ENCODE measurements at places on chromosomes 6 and 20. TPM values are rescaled to one million over a fixed set of nuclear protein-coding genes. Genes with fewer than 3 reads are reported as not detected.

GRCh38 chr6:20366082-20366830, 35.4 kb upstream of the E2F3 start:
- peak; percentile 52 for DNase-seq

DNA sequence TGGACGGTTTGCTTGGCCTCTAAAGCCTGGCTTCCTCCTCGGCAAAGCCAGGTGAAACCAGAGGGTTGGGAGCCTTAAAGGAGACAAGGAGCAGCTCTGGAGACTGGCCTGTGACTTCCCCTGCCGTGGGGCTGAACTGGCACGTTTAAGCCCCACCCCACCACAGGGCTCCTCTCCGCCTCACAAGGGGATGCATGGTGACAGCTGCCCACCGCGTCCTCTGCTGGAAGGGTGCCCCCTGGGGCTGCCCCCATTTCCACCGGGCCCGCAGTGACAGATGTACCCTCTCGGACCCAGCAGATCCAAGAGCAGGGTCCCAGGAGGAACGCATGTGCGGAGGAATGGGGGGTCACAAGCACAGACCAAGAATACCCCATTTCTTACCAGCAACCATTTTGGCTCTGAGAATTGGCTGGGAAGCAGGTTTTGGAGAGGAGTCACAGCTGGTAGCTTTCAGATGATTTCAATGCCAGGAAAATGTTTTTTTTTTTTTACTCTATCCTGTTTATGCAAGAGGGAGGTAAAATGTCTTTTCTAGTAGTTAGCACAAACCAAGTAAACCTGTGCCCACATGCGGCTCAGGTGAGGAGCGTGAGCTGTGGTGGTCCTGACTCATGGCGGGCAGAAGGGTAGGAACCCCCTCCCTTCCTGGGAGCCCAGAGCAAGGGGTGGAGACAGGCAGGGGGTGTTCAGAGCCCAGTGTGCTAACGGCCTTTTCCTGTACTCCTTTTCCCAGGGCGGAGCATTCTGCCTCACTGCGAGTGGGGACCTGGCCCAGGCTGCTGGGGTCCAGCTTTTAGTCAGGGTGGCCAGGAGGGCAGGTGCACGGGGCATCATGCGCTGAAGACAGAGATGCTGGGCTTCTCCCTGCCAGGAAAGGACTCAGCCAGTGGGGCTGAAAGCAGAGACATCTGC, 33.0 kb downstream of the FRMD1 start:
- DNase-seq: no peak

GRCh38 chr20:40294175-40294574, 394.9 kb downstream of the MAFB start:
- DNase-seq: no peak

The HLA-E gene
- total RNA-seq: 186 TPM

DNA sequence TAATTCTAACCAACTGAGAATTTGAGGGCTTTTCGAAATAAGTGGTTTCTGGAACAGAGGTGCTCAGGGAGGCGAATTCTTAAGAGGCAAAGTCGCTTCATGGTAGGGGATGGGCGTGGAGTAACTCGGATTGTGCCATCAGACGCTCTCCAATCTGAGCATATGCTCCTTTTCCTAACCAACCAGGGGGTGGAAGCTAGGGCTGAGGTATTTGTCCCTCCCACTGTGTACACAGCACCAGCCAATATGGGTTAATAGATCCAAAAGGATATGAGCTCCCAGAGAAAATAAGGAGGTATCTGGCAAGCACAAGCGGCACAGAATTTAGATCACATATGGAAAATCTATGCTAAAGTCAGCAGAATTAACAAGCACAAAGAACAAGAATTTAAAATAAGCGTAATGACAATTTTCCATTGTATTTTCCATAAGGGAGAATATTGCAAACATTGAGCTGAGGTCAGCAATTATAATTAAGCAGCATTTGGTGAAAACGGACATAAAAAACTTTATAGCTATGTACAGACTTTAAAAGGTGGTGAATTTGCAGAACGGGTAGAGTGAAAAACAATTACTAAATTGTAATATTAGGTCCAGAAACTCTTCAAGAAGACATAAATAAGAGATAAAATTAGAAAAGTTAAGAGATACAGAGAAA, 55.0 kb upstream of the PHACTR1 start:
- DNase-seq: no peak

- peak; percentile 72 for DNase-seq
Measured at GRCh38 chr6:85015396-85015990, 251.1 kb upstream of the TBX18 start.

GRCh38 chr6:109612268-109612667, 78.7 kb downstream of the AK9 start:
- no peak for DNase-seq

- peak; percentile 78 for DNase-seq
Measured at GRCh38 chr6:160137989-160138835, 16.6 kb downstream of the SLC22A1 start.

GRCh38 chr6:139325125-139325524, 33.3 kb upstream of the TXLNB start:
- no peak for DNase-seq

GRCh38 chr6:85357651-85358050, 92.2 kb upstream of the NT5E start:
- DNase-seq: no peak

GRCh38 chr20:4435225-4435624, 286.5 kb upstream of the PRND start:
- DNase-seq: no peak

DNA sequence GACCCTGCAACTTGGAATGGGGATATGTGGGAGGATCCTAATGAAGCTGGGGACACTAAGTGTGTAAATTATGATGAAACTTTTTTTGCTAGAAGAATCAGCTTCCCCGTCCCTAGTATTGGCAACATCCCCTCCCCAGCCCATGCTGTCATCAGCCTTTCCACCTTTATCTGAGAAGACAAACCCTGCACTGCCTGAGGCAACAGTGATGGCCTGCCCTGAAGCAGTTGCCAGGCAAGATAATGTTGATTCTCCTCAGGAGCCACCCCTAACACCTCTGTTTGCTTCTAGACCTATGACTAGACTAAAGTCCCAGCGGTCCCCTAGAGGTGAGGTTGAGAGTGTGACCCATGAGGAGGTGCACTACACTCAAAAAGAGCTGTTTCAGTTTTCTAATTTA, 27.1 kb downstream of the MICA start:
- no peak for DNase-seq

GRCh38 chr20:3168079-3168828, 5.1 kb downstream of the LZTS3 start:
- DNase-seq: no peak

GRCh38 chr20:59163631-59164530, at the start of gene ZNF831:
Gene ZNF831, plus strand, starts transcription at chr20:59163821. Its CDS starts 27,199 bp downstream, at chr20:59191020.
- DNase-seq: no peak

GRCh38 chr6:72533606-72534005, 88.3 kb upstream of the KCNQ5 start:
- peak; percentile 39 for DNase-seq

The RIN2 gene
- 33.7 TPM for total RNA-seq

GRCh38 chr6:69038841-69039240, 403.8 kb downstream of the ADGRB3 start:
- no peak for DNase-seq

The KIAA0408 gene
- total RNA-seq: 2.9 TPM

The LHFPL5 gene
- total RNA-seq: 0.24 TPM

The NKX2-2 gene
- total RNA-seq: 1.4 TPM

GRCh38 chr6:53322188-53323029, 26.3 kb downstream of the ELOVL5 start:
- DNase-seq: peak; percentile 21

DNA sequence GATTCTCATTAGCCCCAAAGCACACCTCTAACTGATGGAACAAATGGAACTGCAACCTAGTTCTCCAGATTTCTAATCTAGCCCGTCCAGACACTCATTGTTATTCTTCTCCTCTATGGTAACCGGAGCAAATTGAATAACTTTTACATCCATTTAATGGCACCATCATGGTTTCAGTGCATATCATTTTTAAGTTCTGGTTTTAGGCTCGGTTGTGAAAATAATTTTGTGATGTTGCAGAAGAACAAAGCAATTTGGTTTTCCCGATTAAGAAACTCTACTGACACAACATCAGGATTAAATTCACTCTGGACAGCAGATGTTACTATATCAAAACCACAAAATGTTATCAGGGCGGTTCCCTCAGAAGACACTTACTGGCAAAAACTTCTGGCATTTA, 42.5 kb upstream of the HBS1L start:
- DNase-seq: no peak

DNA sequence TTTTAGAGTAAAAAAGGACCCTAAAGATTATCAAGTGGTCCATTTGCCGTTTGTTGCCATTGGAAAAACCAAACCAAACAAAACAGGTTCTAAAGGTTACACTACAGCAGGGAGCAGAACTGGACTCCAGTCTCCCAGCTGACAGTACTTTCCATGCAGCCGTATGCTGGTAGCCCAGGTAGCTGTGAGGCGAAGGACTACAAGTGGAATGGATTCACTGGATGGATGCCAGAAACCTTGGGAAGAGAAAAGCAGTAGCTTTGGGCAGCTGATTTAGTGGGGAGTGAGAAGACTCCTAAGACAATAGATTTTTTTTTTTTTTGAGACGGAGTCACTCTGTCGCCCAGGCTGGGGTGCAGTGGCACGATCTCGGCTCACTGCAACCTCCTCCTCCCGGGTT, 88.3 kb downstream of the SASH1 start:
- DNase-seq: no peak

- no peak for DNase-seq
Measured at GRCh38 chr6:2958776-2959175, 12.6 kb downstream of the SERPINB6 start.

All from umbilical cord (tissue), 2 donors.